ENCODE measurements at places on chromosomes 2 and 18. TPM values are rescaled to one million over a fixed set of nuclear protein-coding genes. Genes with fewer than 3 reads are reported as not detected.

- peak; percentile 20 for DNase-seq
- H3K27ac ChIP-seq: peak overlapping the region; percentile 91
- H3K36me3 ChIP-seq: peaks cover 2% of the 10 kb centered on the region
- H3K27me3 ChIP-seq: peaks cover 11% of the 10 kb centered on the region
- H3K4me1 ChIP-seq: peaks cover 10% of the 10 kb centered on the region
Measured at GRCh38 chr2:227805578-227805977, 8.1 kb upstream of the CCL20 start.

- no peaks in the 10 kb centered on the region for H3K27me3 ChIP-seq
- H3K4me3 ChIP-seq: peak overlapping the region; percentile 79
- DNase-seq: no peak
- peaks cover 95% of the 10 kb centered on the region for H3K4me1 ChIP-seq
- peak overlapping the region; percentile 97 for H3K27ac ChIP-seq
Measured at GRCh38 chr2:174608866-174609214, 11.2 kb upstream of the WIPF1 start.

DNA sequence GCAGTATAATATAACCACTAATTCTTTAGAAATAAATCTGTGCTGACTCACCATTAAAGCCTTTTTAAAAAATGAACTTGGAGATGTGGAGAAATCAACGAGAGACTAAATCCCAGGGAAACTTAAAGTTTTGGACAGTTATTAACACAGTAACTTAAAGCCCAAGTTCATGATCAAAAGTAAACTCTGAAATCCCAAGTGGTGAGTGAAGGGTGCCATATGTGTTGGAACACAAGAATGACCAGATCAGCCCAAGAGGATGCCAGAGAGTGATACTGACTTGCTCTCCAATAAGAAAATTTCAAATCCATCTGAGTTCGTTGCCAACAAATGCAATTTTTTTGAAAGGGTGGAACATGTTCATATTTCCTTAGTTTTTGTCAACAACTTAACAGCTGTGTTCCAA, 838.1 kb upstream of the ACVR2A start:
- peaks cover 5% of the 10 kb centered on the region for H3K27me3 ChIP-seq
- DNase-seq: no peak
- H3K4me1 ChIP-seq: no peaks in the 10 kb centered on the region
- H3K27ac ChIP-seq: no peak overlapping the region
- no peaks in the 10 kb centered on the region for H3K36me3 ChIP-seq

DNA sequence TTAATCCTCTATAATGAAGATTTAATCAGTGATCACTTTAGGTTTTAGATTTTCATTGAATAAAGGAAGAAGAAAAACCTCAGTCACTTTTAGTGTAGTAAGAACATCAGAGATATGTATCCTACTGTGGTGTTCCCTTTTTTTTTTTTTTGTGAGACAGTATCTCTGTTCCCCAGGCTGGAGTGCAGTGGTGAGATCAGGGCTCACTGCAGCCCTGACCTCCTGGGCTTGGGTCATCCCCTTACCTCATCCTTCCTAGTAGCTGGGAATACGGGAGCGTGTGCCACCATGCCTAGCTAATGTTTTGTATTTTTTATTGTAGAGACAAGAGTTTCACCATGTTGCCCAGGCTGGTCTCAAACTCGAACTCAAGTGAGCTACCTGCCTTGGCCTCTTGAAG, 5.1 kb downstream of the SLC39A10 start:
- H3K27ac ChIP-seq: peak overlapping the region; percentile 68
- H3K4me3 ChIP-seq: peak overlapping the region; percentile 12

GRCh38 chr2:20999906-21000645, 43.8 kb downstream of the APOB start:
- H3K36me3 ChIP-seq: no peaks in the 10 kb centered on the region
- no peak overlapping the region for H3K27ac ChIP-seq
- no peaks in the 10 kb centered on the region for H3K4me1 ChIP-seq
- H3K4me3 ChIP-seq: no peak overlapping the region

The FOXI3 gene
- total RNA-seq: not detected

GRCh38 chr2:23712756-23713151, 214.2 kb downstream of the ATAD2B start:
- no peaks in the 10 kb centered on the region for H3K4me1 ChIP-seq
- no peaks in the 10 kb centered on the region for H3K36me3 ChIP-seq
- no peak overlapping the region for H3K27ac ChIP-seq
- no peak overlapping the region for H3K4me3 ChIP-seq

DNA sequence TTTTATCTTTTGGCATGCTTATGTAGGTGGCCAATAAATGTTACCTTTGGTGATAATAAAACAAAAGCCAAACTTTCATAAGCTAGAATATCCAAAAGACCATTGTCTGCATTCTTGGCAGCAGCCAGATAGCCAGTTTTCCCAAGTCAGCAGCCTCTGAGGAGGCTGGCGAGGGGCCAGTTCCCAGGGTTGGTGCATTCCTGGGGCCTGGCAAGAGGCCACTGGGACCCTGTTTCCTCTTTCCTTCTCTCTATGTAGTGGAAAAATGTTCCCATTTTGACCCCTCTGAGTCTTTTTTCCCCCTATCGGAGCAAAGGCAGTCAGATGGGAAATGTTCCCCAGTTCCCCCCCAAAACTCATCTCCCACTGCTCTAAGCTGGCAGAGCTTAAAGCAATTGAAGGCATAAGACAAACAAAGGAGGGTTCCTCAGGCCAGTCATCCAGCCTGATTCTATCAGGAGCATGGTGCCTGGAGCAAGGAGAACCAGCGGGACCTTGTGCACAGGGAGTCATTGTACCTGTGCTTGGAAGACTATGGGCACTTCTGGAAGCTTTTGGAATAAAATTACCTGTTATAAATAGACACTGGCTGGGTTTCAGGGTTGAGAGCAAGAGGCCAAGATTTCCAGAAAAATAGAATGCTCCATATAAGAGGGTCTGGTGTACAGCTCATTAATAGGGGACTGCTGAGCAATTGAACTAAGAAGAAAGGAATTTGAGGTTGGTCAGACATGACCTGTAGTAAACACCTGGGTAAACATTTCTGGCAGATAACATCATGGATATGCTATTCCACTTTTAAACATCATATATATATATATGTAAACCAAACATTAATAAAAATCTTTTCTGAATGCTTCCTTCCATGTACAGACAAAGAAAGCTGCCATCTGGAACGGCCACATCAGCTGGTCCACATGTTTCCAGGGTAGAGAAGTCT, 63.4 kb downstream of the NCKAP5 start:
- H3K27me3 ChIP-seq: no peaks in the 10 kb centered on the region
- H3K4me3 ChIP-seq: no peak overlapping the region
- H3K27ac ChIP-seq: no peak overlapping the region
- DNase-seq: no peak
- no peaks in the 10 kb centered on the region for H3K36me3 ChIP-seq
- no peaks in the 10 kb centered on the region for H3K4me1 ChIP-seq

DNA sequence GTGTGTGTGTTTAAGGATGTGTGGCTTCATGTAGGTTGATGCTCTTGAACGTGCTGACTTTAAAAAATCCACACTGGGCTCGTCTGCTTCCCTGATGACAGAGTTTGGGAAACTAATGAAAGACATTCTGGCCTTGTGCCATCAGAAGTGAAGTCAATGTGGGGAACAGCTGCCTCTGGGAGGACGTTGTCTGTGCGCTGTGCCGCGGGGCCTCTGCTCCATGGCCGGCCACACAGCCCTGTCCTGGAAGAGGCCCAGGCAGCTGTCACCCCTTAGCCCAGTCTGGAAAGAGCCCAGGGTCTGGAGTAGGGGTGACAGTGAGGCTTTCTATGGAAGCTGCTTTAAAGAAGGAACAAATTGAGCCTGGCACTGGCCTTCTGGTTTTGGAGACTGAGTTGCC, 155.8 kb downstream of the SH3RF3 start:
- H3K27ac ChIP-seq: no peak overlapping the region
- H3K4me3 ChIP-seq: no peak overlapping the region
- no peaks in the 10 kb centered on the region for H3K4me1 ChIP-seq
- no peaks in the 10 kb centered on the region for H3K36me3 ChIP-seq
- DNase-seq: no peak
- H3K27me3 ChIP-seq: no peaks in the 10 kb centered on the region

GRCh38 chr2:202564226-202564625, 70.5 kb upstream of the FAM117B start:
- H3K27me3 ChIP-seq: no peaks in the 10 kb centered on the region
- H3K27ac ChIP-seq: no peak overlapping the region
- no peak for DNase-seq
- no peaks in the 10 kb centered on the region for H3K36me3 ChIP-seq
- H3K4me1 ChIP-seq: no peaks in the 10 kb centered on the region

The LCT gene
- 0.19 TPM for total RNA-seq

The UGT1A5 gene
- total RNA-seq: not detected

DNA sequence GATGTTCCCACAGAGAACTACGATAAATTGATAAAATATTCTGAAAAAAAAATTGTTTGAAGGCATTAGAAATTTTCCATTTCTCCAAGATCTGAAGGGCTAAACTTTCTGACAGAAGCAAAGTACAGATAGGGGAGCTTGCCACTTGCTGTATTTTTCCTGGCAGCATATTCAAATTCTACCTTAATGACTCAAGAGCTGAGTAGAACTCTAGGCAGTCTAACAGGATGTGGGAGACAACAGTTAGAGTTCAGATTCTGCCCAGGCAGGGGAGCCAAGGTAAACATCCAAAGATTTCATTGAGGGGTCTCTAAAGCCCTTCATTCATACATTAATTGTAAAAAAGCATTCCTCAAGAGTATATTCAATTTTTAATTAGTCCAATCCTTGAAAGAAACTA, 46.0 kb upstream of the RIT2 start:
- H3K36me3 ChIP-seq: peaks cover 1% of the 10 kb centered on the region
- H3K27ac ChIP-seq: no peak overlapping the region
- no peaks in the 10 kb centered on the region for H3K4me1 ChIP-seq
- H3K27me3 ChIP-seq: no peaks in the 10 kb centered on the region
- no peak overlapping the region for H3K4me3 ChIP-seq

The DOCK10 gene
- total RNA-seq: 179 TPM

DNA sequence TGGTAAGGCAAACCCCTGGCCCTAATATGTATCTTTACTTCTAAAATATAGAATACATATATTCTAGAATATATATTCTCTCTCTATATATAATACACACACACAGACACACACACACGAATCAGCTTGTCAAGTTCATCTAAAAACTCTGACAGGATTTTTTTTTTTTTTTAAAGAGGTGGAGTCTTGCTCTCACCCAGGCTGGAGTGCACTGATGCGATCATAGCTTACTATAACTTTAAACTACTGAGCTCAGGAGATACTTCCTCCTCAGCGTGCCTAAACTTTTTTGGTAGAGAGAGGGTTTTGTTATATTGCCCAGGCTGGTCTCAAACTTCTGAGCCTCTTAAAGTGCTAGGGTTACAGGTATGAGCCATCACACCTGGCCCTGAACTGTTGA, 45.2 kb downstream of the DOK1 start:
- H3K27ac ChIP-seq: no peak overlapping the region
- no peak overlapping the region for H3K4me3 ChIP-seq
- peaks cover 8% of the 10 kb centered on the region for H3K4me1 ChIP-seq

The SLC39A10 gene
- total RNA-seq: 70.3 TPM

DNA sequence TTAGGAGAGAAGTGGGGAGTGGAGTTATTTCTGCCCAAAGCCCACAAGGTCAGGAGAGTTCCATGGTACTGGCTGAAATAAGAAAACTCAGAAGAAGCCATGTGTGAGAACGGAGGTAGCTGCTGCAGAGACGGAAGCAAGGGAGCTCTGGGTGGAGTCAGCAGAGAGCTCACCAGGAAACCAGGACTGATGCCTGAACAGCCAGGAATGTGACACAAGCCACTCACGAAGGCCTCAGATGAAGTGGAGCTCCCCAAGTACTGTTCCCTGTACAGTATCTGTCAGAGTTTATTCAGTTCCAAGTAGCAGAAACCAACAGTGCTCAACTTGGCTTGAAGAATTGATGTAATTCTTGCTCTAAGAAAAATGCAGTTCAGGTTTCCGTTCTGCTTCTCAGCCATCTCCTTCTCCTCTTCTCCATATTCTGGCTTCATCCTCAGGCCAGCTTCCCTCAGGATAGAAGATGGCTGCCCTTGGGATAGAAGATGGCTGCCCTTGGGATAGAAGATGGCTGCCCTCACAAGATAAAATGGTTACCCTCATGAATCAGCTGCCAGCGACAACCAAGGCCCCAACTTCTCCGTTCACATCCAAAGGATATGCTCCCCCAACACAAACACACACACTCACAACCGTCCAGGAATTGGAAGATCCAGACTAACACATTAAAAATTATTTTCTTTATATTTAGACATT, 117.4 kb upstream of the SH3BP4 start:
- no peak overlapping the region for H3K27ac ChIP-seq
- no peaks in the 10 kb centered on the region for H3K27me3 ChIP-seq
- no peak overlapping the region for H3K4me3 ChIP-seq

DNA sequence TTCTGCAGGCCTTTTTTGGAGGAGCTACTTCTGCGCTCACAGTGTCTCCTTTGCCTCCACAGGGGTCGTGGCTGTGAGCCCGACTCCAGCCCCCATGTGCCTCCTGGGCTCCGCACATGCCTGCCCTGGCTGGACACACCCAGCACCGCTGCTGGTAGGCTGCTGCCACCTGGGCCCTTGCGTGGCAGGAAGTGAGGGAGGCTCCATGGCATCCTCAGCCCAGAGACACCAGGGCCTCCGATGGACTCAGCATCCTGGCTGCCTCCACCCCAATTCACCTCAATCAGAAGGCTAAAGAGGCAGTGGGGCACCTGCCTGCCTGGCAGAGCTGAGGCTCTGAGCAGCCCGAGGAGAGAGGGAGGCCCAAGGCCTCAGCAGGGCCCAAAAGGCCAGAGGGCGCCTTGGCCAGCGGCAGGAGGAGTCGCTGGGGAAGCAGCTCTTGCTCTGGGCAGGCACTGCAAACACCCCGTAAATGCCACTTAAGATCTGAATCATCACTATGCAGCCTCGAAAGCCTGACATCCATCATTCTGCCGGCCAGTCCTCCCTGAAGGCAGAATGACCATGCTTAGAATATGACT, 68.3 kb upstream of the OTOS start:
- no peak for DNase-seq
- no peak overlapping the region for H3K4me3 ChIP-seq
- peaks cover 17% of the 10 kb centered on the region for H3K27me3 ChIP-seq
- H3K27ac ChIP-seq: no peak overlapping the region

The FNDC4 gene
- 0.24 TPM for total RNA-seq
